Inflammatory macrophage treated with lipopolysaccharide for 4 hours (primary cell): ENCODE measurements at places on chromosomes 12 and 14.

- DNase-seq: peak; percentile 90
These were observed 31.4 kb upstream of the SLC2A13 start for GRCh38 chr12:40137252-40137651.

DNA sequence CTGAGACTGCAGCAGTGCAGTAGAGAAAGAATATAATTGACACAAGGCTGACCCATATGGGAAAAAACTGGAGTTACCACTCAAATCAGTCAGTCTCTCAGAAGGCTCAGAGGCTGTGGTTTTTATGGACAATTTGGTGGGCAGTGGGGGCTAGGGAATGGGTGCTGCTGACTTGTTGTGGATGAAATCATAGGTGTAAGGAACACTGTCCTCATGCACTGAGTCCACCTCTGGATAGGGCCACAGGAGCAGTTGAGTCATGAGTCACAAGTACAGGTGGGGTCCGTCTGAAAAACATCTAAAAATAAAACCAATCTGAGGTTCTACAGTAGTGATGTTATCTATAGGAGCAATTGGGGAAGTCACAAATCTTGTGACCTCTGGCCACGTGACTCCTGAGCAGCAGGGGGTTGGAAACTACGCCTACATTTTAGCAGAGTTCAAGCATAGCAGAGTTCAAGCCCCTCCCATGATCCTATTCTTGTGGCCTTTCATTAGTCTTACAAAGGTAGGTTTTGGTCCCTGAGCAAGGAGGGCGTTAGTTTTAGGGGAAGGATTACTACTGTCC is 18.1 kb upstream of the SGPP1 start:
- peak; percentile 56 for DNase-seq

- DNase-seq: no peak
These were observed 11.1 kb upstream of the SMAGP start for GRCh38 chr12:51281202-51281924.

- no peak for DNase-seq
These were observed 21.3 kb upstream of the TSPAN9 start for GRCh38 chr12:3055704-3056467.

GRCh38 chr14:61569812-61570548 is 125.3 kb upstream of the HIF1A start:
- DNase-seq: peak; percentile 95

DNA sequence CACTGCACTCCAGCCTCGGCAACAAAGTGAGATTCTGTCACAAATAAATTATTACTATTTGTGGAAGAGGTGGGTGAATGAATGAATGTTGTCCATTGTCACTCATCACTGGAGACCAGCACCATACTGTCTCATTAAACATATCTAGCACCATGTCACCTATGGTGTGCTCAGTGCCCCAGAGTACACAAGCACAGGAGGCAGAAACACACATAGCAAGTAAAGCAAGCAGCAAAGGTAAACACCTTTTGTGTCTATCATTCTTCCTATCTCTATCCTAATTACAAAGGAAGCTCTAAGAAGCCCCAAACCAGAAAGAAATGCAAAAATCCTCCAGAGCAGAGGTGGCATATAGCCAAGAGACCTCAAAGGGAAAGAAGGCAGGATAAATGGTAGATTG is 9.2 kb downstream of the ERO1A start:
- no peak for DNase-seq

DNA sequence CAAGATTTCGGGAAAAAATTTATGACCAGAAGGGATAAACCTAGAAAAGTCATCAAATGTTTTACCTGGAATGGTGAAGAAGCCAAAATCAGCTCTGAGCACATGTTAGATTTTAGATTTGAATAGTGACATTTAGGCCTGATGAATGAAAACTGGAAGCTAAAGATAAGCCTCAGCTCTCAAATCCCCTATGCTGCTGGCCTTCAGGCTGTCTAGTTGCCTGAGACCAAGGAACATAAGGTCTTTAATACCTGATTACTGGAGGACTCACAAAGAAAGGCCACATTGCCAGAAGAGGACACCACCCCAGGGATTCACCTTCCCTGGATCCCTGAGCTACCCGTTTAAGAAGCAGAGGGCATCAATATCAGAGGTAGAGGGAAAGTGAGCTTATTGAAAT is 56.6 kb downstream of the BCL2L14 start:
- DNase-seq: no peak

- DNase-seq: no peak
These were observed 9.4 kb downstream of the EP400 start for GRCh38 chr12:131959116-131959515.

GRCh38 chr14:71242237-71242748 is 335.0 kb downstream of the PCNX1 start:
- DNase-seq: no peak

GRCh38 chr12:46269429-46270241 is 792 bp upstream of the SLC38A1 start:
- DNase-seq: peak; percentile 2

- DNase-seq: no peak
These were observed 56.4 kb downstream of the TMCC3 start for GRCh38 chr12:94593822-94594442.

GRCh38 chr14:76080025-76080424 is 71.7 kb upstream of the GPATCH2L start:
- DNase-seq: no peak

- no peak for DNase-seq
These were observed 46.8 kb downstream of the IRF2BPL start for GRCh38 chr14:76981670-76982069.

DNA sequence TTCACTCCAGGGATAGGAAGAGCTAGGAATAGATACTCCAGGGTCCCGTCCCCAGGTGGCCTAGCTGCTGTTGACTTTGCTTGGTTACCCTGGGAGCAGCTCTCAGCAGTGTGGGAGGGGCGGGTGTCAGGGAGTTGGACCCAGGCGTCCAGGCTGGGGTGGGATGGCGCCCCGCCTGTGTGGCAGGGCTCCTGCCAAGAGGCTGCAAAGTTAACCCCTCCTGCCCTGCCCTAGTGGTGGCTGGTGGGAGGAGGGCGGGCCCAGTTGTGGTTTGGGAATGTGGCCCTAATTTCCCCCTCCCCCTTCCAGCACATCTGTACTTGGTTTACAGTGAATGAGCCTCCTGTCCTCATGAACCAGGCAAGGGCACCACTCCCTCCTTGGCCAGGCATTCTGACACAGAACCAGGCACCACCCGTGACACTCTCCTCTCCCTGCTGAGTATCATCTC is 1.7 kb upstream of the RARG start:
- DNase-seq: no peak

DNA sequence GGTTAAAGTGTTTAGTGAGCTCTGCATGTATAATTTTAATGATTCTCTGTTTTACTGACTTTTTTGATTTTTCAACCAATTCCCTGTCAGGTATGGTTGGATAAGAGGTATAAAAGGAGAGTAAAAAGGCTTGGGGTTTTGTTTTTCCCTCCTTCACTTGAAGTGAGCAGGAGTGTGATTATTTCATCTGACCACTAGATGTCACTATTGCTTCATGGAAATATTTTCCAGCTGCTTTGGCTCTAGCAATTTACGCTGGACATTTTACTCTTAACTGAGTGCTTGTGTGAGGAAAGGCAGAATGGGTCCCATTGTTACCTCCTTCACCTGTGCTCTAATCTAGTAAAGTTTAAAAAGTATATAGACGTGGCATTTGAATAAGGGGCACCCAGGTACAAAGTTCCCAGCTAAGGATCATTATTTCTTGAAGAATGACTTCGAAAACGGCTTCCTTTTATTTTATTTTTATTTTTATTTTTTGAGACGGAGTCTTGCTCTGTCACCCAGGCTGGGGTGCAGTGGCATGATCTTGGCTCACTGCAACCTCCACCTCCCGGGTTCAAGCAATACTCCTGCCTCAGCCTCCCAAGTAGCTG is 66.5 kb downstream of the TBC1D30 start:
- DNase-seq: peak; percentile 54

DNA sequence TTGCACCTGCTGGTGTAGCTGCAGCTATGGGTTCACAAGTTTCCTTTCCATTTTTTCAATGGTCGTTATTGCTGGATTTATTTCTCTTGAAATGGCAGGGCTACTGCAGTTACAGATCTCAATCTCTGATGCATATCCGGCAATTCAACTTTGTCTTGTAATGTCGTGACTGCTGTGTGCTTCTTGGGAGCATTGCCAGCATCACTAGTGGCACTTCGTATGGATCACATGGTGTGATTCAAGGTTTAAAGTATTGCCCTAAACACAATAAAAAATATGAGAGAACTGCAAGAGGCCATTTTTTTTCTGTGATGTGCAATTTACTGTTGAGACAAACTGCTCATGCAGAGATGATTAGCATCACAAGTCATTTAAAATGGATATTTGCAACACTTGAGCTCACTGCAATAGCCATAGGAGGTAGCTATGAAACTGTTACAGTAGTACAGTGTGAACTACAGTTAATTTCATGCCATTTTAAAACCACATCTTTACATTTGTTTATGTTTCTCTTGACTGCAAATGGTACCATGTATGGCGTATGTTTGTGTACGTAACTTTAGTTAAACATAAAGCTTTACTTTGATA is 217.4 kb upstream of the PDE3A start:
- DNase-seq: no peak

DNA sequence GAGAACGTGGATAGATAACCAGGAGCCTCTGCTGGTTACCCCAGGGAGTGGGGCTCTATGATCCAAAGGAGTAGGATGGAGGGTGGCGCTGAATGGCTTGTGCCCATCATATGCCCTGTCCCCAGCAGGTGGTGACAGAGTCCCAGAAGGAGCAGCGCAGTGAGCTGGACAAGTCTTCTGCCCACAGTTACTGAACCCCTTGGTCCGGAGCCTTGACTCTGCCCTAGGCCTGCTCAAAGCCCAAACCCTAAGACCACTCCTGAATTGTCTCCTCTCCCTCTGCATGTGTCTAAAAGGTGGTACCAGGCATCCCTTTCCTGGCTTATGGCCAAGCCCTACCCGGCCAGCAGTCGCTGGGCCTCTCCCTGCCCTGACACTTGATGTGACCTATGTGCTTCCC is 3.2 kb downstream of the PRPH start:
- peak; percentile 43 for DNase-seq

DNA sequence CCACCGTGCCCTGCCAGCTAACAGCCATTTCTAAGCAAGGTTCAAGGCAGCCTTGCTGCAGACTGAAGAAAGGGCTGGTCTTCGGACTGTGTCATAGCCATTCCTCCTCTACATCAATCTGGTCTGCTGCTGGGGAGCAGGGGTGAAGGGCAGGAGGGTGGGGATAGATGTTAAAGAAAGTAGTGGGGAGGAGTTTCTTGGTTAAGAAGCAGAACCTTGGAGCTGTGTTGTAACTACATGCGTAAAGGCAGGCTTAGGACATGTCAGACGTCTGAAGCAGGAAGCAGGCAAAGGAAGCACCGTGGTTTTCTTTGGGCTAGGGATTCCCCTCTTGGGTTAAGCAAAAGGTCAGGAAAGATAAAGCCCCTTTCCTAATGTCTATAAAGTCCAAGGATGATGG is 18.1 kb upstream of the NEK9 start:
- DNase-seq: peak; percentile 93
